ENCODE measurements at places on chromosomes 11 and 22. TPM values are rescaled to one million over a fixed set of nuclear protein-coding genes. Genes with fewer than 3 reads are reported as not detected.

TRIM51 gene
- total RNA-seq = not detected

ZW10 gene
- 17.4 TPM for total RNA-seq

GGT1 gene
- 5.2 TPM for total RNA-seq

BDNF gene
- total RNA-seq = 6.5 TPM

LYVE1 gene
- not detected for total RNA-seq

ILK gene
- total RNA-seq = 183 TPM

TRIM49D1 gene
- total RNA-seq = not detected

JAM3 gene
- total RNA-seq = 23.5 TPM

ASPHD2 gene
- total RNA-seq = 6.5 TPM

PCSK7 gene
- total RNA-seq = 43.0 TPM

KDM4D gene
- 1.8 TPM for total RNA-seq

OR4C13 gene
- not detected for total RNA-seq

UBASH3B gene
- total RNA-seq = 21.9 TPM

SCN3B gene
- under 0.01 TPM for total RNA-seq

MS4A12 gene
- not detected for total RNA-seq

ACP2 gene
- 56.3 TPM for total RNA-seq

SYCE3 gene
- total RNA-seq = not detected

KREMEN1 gene
- total RNA-seq = 8.1 TPM

IGLL5 gene
- not detected for total RNA-seq

KLHL35 gene
- 4.6 TPM for total RNA-seq

APOA4 gene
- total RNA-seq = not detected

CABP4 gene
- total RNA-seq = not detected

LMNTD2 gene
- total RNA-seq = 0.65 TPM

CLMP gene
- total RNA-seq = 10.6 TPM

DDI1 gene
- total RNA-seq = not detected

C11orf42 gene
- not detected for total RNA-seq

TRIM48 gene
- total RNA-seq = not detected

RSF1 gene
- 8.5 TPM for total RNA-seq

MRGPRX3 gene
- total RNA-seq = not detected

TENM4 gene
- total RNA-seq = 53.4 TPM

OR5T3 gene
- total RNA-seq = not detected

OR52J3 gene
- total RNA-seq = not detected

BRSK2 gene
- total RNA-seq = 0.25 TPM

CARNS1 gene
- total RNA-seq = 0.33 TPM

OLFML1 gene
- total RNA-seq = 0.25 TPM

APOBEC3B gene
- 32.9 TPM for total RNA-seq

FXYD2 gene
- total RNA-seq = 57.8 TPM

CD6 gene
- 0.33 TPM for total RNA-seq

NCR3LG1 gene
- total RNA-seq = 3.3 TPM

GVQW3 gene
- total RNA-seq = 1.1 TPM

GAB4 gene
- total RNA-seq = not detected

PGA3 gene
- total RNA-seq = not detected

TMEM45B gene
- 0.76 TPM for total RNA-seq

MAPK8IP1 gene
- total RNA-seq = 13.9 TPM

KRTAP5-10 gene
- total RNA-seq = not detected

IGLL1 gene
- not detected for total RNA-seq

CRYBB3 gene
- not detected for total RNA-seq

UPK3A gene
- total RNA-seq = not detected

SLC1A2 gene
- total RNA-seq = not detected

BMAL1 gene
- 10.4 TPM for total RNA-seq

KRTAP5-7 gene
- total RNA-seq = not detected

IL18 gene
- total RNA-seq = 54.5 TPM

CCDC87 gene
- total RNA-seq = 0.76 TPM

VPS37C gene
- total RNA-seq = 14.2 TPM

PRR33 gene
- total RNA-seq = not detected
